WTC11 (cell line): ENCODE measurements at places on chromosomes 12 and 14. TPM values are rescaled to one million over a fixed set of nuclear protein-coding genes. Genes with fewer than 3 reads are reported as not detected.

DNA sequence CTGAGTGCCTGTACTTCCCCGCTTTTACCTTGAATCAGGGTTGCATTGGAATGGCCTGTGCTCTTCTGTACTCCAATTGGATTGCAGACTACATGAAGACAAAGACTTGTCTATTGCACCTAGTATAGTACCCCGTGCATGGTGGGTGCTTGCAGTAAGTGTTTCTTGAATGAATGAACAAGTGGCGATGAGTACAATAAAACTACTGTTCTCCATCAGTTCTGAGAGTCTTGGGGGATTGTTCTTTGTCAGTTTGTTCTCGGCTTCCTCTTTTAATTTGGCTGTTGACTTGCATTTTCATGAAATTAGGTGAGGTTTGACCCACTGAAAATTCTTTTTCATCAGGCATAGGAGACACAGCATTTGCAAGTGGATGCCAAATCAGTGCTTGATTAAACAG lies 34.1 kb downstream of the ERH start:
- H3K36me3 ChIP-seq = no peaks in the 10 kb centered on the region
- H3K4me3 ChIP-seq = no peak overlapping the region
- H3K4me1 ChIP-seq = no peaks in the 10 kb centered on the region
- no peak overlapping the region for H3K27ac ChIP-seq
- H3K27me3 ChIP-seq = no peaks in the 10 kb centered on the region

DNA sequence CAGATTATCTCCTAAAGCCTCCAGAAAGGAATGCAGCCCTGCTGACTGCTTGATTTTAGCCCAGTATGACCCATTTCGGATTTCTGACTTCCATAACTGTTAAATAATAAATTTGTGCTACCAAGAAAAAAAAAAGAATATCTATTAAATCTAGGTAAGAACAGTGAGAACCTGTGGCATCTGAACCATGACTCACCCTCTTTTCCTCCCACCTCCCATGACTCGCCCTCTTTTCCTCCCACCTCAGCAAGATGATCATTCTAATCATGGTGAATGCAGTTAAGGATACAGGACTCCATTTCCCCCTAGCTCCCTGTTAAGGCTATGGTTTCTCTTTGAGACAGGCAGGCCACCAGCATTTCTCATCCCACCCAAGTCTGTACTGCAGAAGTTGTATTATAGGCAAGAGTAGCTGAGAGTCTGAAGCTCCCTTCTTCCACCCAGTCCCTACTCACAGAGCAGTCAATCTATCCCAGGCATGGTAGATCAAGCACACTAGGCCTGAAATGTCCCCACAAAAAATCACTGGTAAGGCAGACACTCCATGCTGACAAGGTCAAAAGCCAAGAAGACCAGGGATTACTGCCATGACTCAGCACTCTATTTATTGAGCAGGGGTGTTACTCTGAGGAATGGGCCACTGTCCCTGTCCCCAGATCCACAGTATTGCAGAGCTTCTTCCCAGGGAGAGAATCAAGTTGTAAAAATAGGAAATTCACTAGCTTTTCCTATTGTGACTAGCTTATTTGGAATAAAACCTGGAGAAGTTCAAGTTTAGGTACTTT lies 188.9 kb downstream of the ADAMTS20 start:
- H3K36me3 ChIP-seq = peaks cover 11% of the 10 kb centered on the region; the same call in 1 of the 2 replicates
- H3K27ac ChIP-seq = no peak overlapping the region
- DNase-seq = no peak
- no peaks in the 10 kb centered on the region for H3K27me3 ChIP-seq
- peaks cover 8% of the 10 kb centered on the region for H3K4me1 ChIP-seq
- H3K4me3 ChIP-seq = no peak overlapping the region

SIVA1 gene
- total RNA-seq = 113 to 128 TPM (median 124 TPM) in 3 replicates

TAS2R8 gene
- total RNA-seq = not detected in 3 replicates
